Transverse colon (tissue), 4 donors: ENCODE measurements at places on chromosomes 7 and 10. TPM values are rescaled to one million over a fixed set of nuclear protein-coding genes. Genes with fewer than 3 reads are reported as not detected.
A peak's percentile ranks its signal among the peaks of the same experiment; 100 is the strongest.

GRCh38 chr7:16350634-16351033 lies 70.7 kb downstream of the CRPPA start:
- no peaks in the 10 kb centered on the region for H3K4me1 ChIP-seq
- H3K27ac ChIP-seq, result no peak overlapping the region
- no peaks in the 10 kb centered on the region for H3K36me3 ChIP-seq
- H3K4me3 ChIP-seq, result no peak overlapping the region
- H3K27me3 ChIP-seq, result no peaks in the 10 kb centered on the region

DNA sequence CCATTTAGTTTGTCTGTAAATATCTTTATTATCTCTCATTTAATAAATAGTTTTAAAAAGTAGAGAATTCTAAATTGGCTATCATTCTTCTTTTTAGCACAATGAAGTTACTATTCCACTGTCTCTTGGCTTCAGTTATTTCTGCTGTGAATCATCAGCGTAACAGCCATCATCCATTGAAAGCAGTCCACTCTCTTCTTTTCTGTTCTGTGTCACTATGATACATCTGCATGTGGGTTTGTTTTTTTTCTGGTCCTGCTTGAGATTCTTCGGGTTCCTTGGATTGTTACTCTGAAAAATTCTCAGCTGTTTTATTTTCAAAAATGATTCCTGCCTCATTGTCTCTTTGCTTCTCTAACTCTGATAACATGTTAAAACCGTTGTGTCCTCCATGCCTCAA lies 52.5 kb downstream of the CSGALNACT2 start:
- no peak for DNase-seq
- H3K27me3 ChIP-seq, result no peaks in the 10 kb centered on the region
- no peak overlapping the region for H3K27ac ChIP-seq
- H3K36me3 ChIP-seq, result no peaks in the 10 kb centered on the region
- no peaks in the 10 kb centered on the region for H3K4me1 ChIP-seq

DNA sequence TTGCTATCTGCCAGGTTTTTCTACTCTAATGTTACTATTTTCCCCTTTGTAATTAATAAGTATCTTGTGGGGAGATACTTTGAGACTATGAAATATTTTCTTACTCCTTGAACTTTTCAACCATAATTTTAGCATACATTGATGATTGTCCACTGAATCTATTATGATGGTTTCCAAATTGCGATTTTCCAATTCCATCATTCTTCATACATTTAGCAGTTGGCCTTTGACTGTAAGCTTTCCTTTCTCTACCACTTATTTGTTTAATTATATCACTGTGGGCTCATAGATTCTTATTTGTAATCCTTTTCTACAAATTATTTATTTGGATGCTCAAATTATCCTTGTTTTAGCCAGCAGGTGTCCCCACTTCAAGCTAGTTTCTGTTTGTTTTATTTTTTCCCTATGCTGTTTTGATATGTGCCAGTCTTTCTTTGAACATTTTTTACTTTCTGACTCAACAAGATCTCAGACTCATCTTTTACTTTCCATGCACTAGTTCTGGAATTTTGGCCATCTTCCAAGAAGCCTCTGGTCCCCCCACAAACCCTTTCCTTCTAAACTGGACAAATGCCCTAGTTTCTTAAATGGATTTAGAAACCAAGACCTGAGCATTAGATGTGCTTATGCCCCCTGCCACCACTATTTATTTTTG lies 11.4 kb upstream of the MRPS16 start:
- no peak overlapping the region for H3K27ac ChIP-seq
- no peak overlapping the region for H3K4me3 ChIP-seq
- H3K36me3 ChIP-seq, result no peaks in the 10 kb centered on the region
- DNase-seq, result no peak

DNA sequence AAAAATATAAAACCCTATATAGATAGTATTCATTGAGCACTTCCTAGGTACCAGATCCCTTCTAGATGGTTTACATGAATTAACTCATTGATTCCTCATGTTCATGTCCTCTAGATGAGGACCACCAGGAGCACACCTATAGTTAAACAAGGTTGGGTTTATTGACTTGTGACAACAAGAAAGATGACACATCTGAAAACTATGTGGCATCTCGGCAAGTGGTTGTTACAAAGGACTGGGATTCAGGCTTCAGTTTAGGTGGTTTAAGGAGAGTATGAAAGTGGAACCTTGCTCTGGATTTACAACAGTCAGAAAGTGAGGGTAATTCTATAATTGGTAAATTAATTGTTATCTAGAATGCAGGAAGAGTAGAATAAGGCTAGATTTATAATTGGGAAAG lies 99.0 kb upstream of the PHF14 start:
- DNase-seq, result no peak
- no peak overlapping the region for H3K27ac ChIP-seq
- no peak overlapping the region for H3K4me3 ChIP-seq
- H3K36me3 ChIP-seq, result no peaks in the 10 kb centered on the region
- no peaks in the 10 kb centered on the region for H3K27me3 ChIP-seq

- H3K4me1 ChIP-seq, result no peaks in the 10 kb centered on the region
- no peak overlapping the region for H3K27ac ChIP-seq
- no peaks in the 10 kb centered on the region for H3K36me3 ChIP-seq
- no peak overlapping the region for H3K4me3 ChIP-seq
These were observed 11.1 kb downstream of the ERVW-1 start for GRCh38 chr7:92466682-92467081.

DNA sequence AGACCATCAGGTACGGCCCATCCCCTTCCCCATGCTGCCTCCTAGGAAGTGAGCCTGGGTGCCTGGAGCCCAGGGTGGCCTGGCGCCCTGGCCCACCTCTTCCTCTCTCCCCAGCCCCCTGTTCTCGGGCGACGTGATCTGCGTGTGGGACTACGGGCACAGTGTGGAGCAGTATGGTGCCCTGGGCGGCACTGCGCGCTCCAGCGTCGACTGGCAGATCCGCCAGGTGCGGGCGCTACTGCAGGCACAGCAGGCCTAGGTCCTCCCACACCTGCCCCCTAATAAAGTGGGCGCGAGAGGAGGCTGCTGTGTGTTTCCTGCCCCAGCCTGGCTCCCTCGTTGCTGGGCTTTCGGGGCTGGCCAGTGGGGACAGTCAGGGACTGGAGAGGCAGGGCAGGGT lies 17.0 kb downstream of the ASL start:
- H3K36me3 ChIP-seq, result no peaks in the 10 kb centered on the region
- no peak for DNase-seq
- H3K4me1 ChIP-seq, result no peaks in the 10 kb centered on the region
- H3K27me3 ChIP-seq, result no peaks in the 10 kb centered on the region

DNA sequence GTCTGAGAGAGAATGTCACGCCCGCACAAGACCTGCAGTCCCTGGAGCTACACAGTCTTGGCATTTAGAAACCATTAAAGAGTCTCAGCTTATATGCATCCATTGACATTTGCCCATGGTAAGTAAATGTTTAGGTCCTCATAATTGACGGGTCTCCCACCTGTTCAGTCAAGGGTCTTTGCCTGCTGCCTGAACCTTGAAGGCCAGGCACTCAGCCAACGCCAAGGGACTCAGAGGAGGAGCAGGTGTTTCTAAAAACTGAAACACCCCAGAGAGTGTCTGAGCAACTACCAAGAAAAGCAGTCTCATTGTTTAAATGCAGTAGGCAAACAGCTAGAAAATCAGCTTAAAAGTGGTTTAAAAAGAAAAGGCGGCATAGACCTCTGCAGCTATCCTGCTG lies 264.7 kb upstream of the AKR1E2 start:
- no peaks in the 10 kb centered on the region for H3K4me1 ChIP-seq
- H3K4me3 ChIP-seq, result no peak overlapping the region
- DNase-seq, result no peak
- H3K27me3 ChIP-seq, result no peaks in the 10 kb centered on the region

DNA sequence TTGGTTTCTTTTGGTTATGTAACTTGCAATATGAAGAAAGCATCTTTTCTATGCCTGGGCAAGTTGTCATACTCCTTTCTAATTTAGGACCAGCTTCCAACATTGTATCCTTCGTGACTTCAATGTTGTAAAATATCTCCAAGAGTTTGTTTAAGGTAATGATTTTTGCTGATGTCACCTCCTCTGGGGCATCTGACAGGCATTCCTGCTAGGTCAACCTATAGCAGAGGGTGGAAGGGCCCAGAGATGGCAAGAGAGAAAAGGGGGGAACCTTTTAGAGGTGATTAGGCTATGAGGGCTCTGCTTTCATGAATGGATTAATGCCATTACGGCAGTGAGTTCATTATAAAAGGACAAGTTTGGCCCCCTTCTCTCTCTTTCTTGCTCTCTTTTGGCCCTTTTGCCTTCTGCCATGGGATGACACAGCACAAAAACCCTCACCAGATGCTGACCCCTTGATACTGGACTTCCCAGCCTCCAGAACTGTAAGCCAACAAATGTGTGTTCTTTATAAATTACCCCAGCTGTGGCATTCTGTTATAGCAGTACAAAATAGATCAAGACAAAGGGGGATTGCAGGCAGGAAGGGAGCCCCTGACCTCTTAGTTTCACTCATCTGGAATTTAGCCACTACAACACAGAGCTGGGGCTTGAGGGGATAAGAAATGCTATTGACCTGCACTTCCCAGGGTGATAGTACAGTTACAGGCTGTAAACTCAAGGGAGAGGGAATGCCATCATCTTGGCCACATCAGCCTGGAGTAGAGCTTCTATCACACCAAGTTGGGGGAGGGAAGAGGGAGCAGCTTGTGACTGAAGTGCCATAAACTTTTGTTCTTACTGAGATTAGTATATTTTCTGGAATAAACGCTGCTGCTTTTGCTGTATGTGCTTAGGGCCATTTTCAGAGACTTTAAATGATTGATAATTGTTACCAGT lies 195.9 kb downstream of the CFTR start:
- DNase-seq, result no peak
- peaks cover 5% of the 10 kb centered on the region for H3K4me1 ChIP-seq
- H3K4me3 ChIP-seq, result no peak overlapping the region
- H3K27me3 ChIP-seq, result no peaks in the 10 kb centered on the region
- no peaks in the 10 kb centered on the region for H3K36me3 ChIP-seq
- H3K27ac ChIP-seq, result no peak overlapping the region

- no peaks in the 10 kb centered on the region for H3K36me3 ChIP-seq
- H3K27ac ChIP-seq, result peak overlapping the region; percentile 99
- peaks cover 13% of the 10 kb centered on the region for H3K4me1 ChIP-seq
- peak overlapping the region; percentile 94 for H3K4me3 ChIP-seq
- DNase-seq, result no peak
These were observed 420 bp upstream of the KLHL7 start for GRCh38 chr7:23105086-23105643.

DNA sequence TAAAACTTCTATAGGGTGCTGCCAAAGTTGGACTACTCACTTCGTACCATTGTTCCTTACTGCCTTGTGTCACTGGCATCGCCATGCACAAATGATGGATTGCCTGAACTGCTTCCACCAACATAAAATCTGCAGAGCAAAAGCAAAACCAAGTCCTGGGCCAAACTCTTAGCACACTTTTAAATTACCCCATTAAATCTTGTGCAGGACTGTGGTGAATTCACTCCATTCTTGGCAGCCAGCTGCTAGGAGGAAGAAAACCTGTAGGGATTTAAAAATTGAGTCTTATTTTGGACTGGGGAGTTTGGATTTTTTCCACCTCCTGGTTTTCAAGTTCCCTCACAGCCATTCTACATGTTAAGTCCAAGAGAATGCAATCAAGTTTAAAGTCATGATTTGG lies 646.9 kb downstream of the SORCS3 start:
- H3K27ac ChIP-seq, result no peak overlapping the region
- H3K4me1 ChIP-seq, result no peaks in the 10 kb centered on the region
- H3K4me3 ChIP-seq, result no peak overlapping the region
- no peaks in the 10 kb centered on the region for H3K27me3 ChIP-seq
- no peak for DNase-seq

DNA sequence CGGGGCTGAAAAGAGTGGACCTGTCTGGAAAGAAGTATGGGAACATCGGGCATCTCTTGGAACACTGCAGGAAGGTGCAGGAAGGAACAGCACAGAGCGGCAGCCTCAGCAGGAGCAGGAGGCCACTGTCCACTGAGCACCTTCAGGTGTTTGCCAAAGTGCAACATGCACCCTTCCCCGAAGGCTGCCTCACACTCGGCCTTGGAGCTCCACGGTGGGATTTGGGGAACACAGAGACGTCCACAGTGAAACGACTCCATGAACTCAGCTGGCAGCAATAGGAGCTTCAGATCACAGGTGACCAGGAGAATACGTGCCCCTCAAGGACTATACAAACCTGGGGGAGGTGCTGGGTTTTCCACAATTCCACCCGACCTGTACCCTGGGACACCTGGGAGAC lies 140.3 kb upstream of the RET start:
- H3K4me3 ChIP-seq, result no peak overlapping the region
- no peak for DNase-seq
- no peaks in the 10 kb centered on the region for H3K36me3 ChIP-seq
- no peak overlapping the region for H3K27ac ChIP-seq

RADIL gene
- 1.9 TPM for total RNA-seq

GPC2 gene
- 12.5 TPM for total RNA-seq

MBL2 gene
- total RNA-seq, result not detected
